ENCODE measurements at places on chromosomes 7 and 10. TPM values are rescaled to one million over a fixed set of nuclear protein-coding genes. Genes with fewer than 3 reads are reported as not detected.

The WEE2 gene
- not detected for total RNA-seq

The CDNF gene
- 1.2 TPM for total RNA-seq

The CPA2 gene
- total RNA-seq, result not detected

The IL15RA gene
- 3.7 TPM for total RNA-seq

The PRRT4 gene
- total RNA-seq, result under 0.01 TPM

The ANLN gene
- total RNA-seq, result 118 TPM

The PRPS1L1 gene
- not detected for total RNA-seq

The SPDYE9 gene
- total RNA-seq, result not detected

The WASHC2A gene
- total RNA-seq, result 29.9 TPM

The PDE6C gene
- not detected for total RNA-seq

The PANK1 gene
- 6.7 TPM for total RNA-seq

The CLRN3 gene
- total RNA-seq, result not detected

The EEPD1 gene
- total RNA-seq, result 0.38 TPM

The DEPP1 gene
- total RNA-seq, result 15.3 TPM

The INA gene
- total RNA-seq, result 1.2 TPM

The LIPK gene
- not detected for total RNA-seq

The ADRA2A gene
- under 0.01 TPM for total RNA-seq

The SLC29A4 gene
- 1.3 TPM for total RNA-seq

The EPHB4 gene
- total RNA-seq, result 40.9 TPM

The ABCA13 gene
- 0.56 TPM for total RNA-seq

The ARHGEF35 gene
- 1.5 TPM for total RNA-seq

The NHLRC2 gene
- total RNA-seq, result 11.5 TPM

The ERLIN1 gene
- total RNA-seq, result 95.1 TPM

The TEX47 gene
- total RNA-seq, result not detected

The POM121L12 gene
- total RNA-seq, result not detected

The CCDC6 gene
- 25.4 TPM for total RNA-seq

The RSPH10B2 gene
- not detected for total RNA-seq

The GPC2 gene
- total RNA-seq, result 2.1 TPM

The CDC14C gene
- total RNA-seq, result not detected

The TMEM213 gene
- total RNA-seq, result not detected

The PGAM2 gene
- total RNA-seq, result 0.56 TPM

The AMPH gene
- 1.2 TPM for total RNA-seq

The TACR2 gene
- total RNA-seq, result 0.19 TPM

The ETV1 gene
- total RNA-seq, result 14.1 TPM

The TFR2 gene
- 0.77 TPM for total RNA-seq

The HTR7 gene
- total RNA-seq, result 8.2 TPM
